CD4-positive, CD25-positive, alpha-beta regulatory T cell (primary cell): ENCODE measurements at places on chromosomes 5 and 9. TPM values are rescaled to one million over a fixed set of nuclear protein-coding genes. Genes with fewer than 3 reads are reported as not detected.

GRCh38 chr9:84061613-84062193 lies 81.1 kb downstream of the RMI1 start:
- no peak for DNase-seq

ASTN2 gene
- 5.0 TPM for total RNA-seq

- no peak for DNase-seq
Observed at GRCh38 chr5:165360784-165361542, 1855.5 kb downstream of the MAT2B start.

ITK gene
- total RNA-seq = 550 TPM

DNA sequence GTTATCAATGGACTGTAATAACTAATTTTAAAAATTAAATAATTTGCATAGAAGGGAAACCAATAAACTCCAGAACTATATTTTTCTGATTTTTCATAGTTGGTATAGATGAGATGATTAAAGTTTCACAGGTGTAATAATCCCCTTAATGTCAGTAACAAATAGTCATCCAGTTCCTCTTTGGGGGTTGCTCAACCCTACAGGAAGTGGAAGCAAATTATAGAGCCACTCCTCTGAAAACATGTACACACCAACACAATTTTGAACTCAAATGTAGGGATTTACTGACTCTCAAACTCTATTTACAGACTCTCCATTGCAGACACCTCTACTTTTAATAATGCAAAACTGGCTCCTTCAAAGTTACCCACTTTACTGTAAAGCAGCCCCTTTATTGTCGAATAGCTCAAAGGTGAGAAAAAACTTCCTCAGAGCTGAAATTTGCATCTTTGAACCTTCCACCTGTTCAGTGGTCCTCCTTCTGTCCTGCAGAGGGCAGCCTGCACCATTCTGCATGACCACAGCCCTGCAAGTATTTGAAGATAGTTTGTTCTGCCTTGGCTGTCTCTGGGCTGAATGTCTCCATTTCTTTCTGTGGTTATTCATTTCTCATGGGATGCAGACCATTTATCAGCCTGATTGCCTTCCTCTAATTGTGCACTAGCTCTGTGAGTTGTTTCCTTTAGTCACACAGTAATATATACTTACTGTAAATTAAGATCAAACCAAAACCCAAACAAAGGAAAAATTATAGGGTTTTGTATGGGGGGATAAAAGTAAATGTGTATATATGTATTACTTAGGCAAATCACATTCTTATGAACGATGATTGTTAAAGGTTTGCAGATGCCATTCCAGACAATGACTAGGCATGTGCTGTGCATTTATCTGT lies 383.2 kb upstream of the SGCD start:
- DNase-seq = no peak

HTR4 gene
- total RNA-seq = not detected

IL4 gene
- total RNA-seq = 2.1 TPM

GRCh38 chr5:26872337-26872736 lies 166.0 kb downstream of the CDH9 start:
- DNase-seq = no peak

- peak; percentile 71 for DNase-seq
Observed at GRCh38 chr5:74684900-74685851, at the start of gene HEXB. HEXB (plus strand) TSS chr5:74685233; CDS start chr5:74685261, 28 bp downstream.

TMOD1 gene
- total RNA-seq = 3.7 TPM

- no peak for DNase-seq
Observed at GRCh38 chr9:136857166-136857565, 5.0 kb downstream of the MAMDC4 start.
